Osteocyte (in vitro differentiated cells): ENCODE measurements at places on chromosomes 11 and 22. TPM values are rescaled to one million over a fixed set of nuclear protein-coding genes. Genes with fewer than 3 reads are reported as not detected.

The LGALS12 gene
- not detected in 2 replicates for total RNA-seq

- no peak for DNase-seq
- H3K4me3 ChIP-seq: no peak overlapping the region
- no peaks in the 10 kb centered on the region for H3K27me3 ChIP-seq
- peaks cover 28% of the 10 kb centered on the region for H3K4me1 ChIP-seq
Observed at GRCh38 chr11:8691601-8692000, 9.0 kb downstream of the RPL27A start.

DNA sequence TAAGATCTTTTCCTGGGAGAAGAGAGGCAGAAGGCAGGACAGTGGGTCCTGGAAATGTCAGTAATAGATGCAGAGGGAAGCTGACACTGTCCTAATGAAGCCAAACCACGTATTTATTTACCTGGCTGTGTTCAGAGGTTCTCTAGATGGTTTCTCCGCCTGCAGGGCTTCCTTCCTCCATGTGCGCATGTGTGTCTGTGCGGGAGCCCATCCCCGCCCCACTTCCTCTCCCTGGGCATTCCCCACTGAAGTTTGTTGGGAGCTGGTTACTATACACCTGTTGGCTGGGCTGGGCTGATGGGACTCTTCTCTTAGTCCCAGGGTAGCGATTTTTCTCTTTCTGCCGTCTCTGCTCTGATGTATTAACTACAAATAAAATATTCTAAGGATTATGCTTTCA lies 204.9 kb upstream of the TBCEL start:
- H3K4me3 ChIP-seq: no peak overlapping the region
- peaks cover 9% of the 10 kb centered on the region for H3K27me3 ChIP-seq
- DNase-seq: no peak
- H3K27ac ChIP-seq: no peak overlapping the region
- no peaks in the 10 kb centered on the region for H3K36me3 ChIP-seq

DNA sequence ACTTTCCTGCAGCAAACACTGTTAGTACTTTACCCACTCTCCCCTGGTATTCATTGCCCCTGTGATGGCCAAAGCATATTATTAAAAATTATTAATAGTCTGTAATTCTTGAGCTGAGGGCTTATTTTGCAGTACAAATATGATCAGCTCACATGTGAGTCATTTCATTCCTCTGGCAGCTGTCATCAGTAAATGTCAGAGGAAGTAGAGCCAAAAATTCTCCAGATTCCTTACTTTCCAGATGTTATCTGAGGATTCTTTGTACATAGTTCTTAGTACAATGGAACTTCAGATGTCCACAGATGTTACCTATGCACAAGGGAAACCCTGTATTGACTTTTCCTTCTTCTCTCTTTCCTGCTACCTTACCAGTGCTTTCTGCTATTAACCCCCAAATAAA lies 12.5 kb downstream of the OR5B3 start:
- no peaks in the 10 kb centered on the region for H3K27me3 ChIP-seq
- no peaks in the 10 kb centered on the region for H3K36me3 ChIP-seq
- no peak for DNase-seq

- H3K36me3 ChIP-seq: no peaks in the 10 kb centered on the region
- H3K27ac ChIP-seq: no peak overlapping the region
- H3K4me3 ChIP-seq: no peak overlapping the region
- peaks cover 26% of the 10 kb centered on the region for H3K4me1 ChIP-seq
- no peak for DNase-seq
Observed at GRCh38 chr22:42433754-42434682, 1.8 kb upstream of the NFAM1 start.

DNA sequence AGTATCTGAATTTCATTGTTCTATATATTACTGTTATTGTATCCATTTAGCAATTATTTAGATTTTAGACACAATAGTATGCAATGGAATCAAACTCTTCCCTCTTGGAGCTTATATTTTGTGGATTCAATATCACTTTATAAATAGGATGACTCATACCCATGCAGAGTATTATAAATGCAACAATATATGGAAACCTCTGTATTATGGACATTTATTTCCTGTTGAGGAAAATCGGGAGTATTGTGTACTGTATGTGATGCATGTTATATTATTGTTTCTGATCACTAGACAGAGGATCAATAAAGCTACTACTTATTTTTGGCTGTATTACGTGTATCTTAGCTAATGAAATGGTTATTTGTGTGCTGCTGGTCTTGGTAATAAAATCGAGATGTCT lies 770 bp downstream of the METTL15 start:
- H3K4me1 ChIP-seq: peaks cover 61% of the 10 kb centered on the region
- H3K27me3 ChIP-seq: no peaks in the 10 kb centered on the region
- peak overlapping the region; percentile 99 for H3K27ac ChIP-seq
- peaks cover 8% of the 10 kb centered on the region for H3K36me3 ChIP-seq

GRCh38 chr11:65125197-65126056 lies 3.3 kb downstream of the MRPL49 start:
- H3K4me3 ChIP-seq: no peak overlapping the region
- no peak overlapping the region for H3K27ac ChIP-seq
- no peak for DNase-seq

DNA sequence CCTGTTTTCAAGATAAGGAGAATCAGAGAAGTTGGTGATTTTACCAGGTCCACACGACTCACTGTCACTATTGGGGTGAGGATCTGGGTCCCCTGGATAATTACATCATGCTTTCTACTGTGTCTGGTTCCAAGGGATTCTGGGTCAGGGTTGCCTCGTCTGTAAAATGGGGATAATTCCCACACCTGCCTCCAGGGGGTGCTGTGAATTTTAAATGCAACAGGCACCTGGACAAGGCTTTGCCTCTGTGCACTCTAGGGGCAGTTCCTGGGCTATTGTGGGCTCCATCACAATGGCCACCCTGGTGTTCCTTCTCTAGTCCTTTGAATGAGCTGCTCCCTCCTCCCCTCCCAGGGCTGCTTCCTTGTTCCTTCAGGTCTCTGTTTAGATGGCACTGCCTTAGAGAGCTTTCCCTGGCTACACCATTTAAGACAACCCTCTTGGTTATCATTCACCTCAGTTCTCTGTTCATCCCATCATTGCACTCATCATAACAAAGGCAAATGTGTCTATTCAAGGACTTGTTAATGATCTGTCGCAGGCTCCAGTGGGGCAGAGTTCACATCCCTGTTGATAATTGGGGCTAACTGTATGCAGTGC lies 178.6 kb downstream of the MIAT start:
- H3K27me3 ChIP-seq: no peaks in the 10 kb centered on the region
- H3K4me1 ChIP-seq: peaks cover 13% of the 10 kb centered on the region
- no peaks in the 10 kb centered on the region for H3K36me3 ChIP-seq
- no peak overlapping the region for H3K27ac ChIP-seq

The UPK3A gene
- total RNA-seq: not detected in 2 replicates

- DNase-seq: no peak
- H3K36me3 ChIP-seq: peaks cover 32% of the 10 kb centered on the region
- no peak overlapping the region for H3K4me3 ChIP-seq
- no peak overlapping the region for H3K27ac ChIP-seq
- H3K27me3 ChIP-seq: no peaks in the 10 kb centered on the region
Observed at GRCh38 chr11:101470419-101470818, 113.4 kb downstream of the TRPC6 start.

DNA sequence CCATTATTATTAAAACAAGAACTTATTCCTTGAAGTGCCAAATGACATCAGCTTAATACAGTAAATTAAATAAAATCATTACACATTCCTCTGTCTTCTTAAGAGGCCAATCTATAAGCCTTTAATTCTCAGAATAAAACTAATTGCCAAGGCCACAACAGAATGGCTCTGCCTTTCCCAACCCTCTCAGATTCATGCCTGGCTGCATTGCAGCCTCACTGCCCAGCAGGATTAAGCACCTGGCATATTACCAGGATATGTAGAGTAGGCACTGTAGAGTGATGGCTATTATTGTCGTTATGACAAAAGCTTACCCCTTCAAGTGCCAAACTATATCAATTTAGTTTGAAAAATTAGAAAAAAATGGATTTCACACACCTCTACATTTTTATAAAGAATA lies 9.4 kb upstream of the CALCA start:
- H3K36me3 ChIP-seq: no peaks in the 10 kb centered on the region
- no peak for DNase-seq
- H3K27me3 ChIP-seq: peaks cover 10% of the 10 kb centered on the region
- no peak overlapping the region for H3K27ac ChIP-seq
